Panc1 (cell line): ENCODE measurements at places on chromosomes 2 and 18. TPM values are rescaled to one million over a fixed set of nuclear protein-coding genes. Genes with fewer than 3 reads are reported as not detected.

DNA sequence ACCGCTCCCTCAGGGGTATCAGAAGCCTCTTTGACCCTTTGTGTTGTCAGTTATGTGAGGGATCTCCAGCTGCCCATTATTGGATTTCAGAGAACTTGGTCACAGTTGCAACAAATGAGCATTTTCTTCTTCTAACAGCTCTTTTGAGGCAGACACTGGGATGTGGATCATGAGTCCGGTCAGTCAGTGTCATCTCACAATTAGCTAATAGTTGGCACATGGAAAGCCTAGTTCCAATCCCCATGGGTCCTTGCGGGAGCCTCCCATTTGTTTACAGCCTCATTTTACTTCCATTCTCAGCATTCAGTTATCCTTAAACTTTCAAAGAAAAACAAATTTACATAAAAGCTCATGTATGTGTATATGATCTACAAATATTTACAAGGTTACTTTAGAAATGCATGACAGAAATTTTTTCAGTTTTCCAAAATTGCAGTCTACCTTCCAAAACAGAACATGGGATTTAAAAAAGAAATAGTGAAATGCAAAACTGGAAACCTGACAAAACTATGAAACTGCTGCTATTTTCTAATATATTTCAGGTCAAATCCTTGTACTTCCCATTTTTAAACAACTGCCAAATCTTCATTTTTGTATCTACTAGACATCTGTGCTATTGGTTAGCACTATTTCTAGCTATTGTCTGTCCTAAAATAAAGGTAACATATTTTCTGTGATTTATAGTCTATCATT lies 547.1 kb upstream of the ZEB2 start:
- DNase-seq = no peak

The TANK gene
- total RNA-seq = 36.0 TPM

GRCh38 chr2:15506229-15506819 lies 54.8 kb downstream of the NBAS start:
- DNase-seq = no peak

GRCh38 chr2:39407516-39408296 lies 29.4 kb downstream of the MAP4K3 start:
- DNase-seq = no peak

The KLHL29 gene
- 7.7 TPM for total RNA-seq

DNA sequence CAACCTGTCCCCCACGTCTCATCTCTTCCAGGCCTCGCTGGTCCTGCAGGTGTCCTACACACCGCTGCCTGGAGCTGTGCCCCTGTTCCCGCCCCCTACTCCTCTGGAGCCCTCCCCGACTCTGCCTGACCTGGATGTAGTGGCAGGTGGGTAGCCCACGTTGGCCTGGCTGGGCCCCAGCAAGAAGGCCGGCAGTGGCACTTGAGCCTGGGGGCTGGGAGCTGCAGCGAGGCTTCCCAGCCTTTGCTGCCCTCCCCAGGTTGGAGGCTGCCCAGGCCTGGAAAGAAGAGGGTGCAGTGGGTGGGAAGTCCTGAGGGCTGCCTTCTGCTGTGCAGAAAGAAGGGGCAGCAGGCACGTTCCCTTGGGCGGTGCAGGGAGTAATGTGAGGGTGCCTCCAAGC lies 58.4 kb downstream of the DYSF start:
- no peak for DNase-seq

GRCh38 chr2:50769406-50770181 lies 262.3 kb downstream of the NRXN1 start:
- no peak for DNase-seq

The SERPINB13 gene
- not detected for total RNA-seq
